Activated T-cell treated with anti-CD3 and anti-CD28 coated beads, Interleukin-2, amount 50 U/mL, for 4 hours (primary cell): ENCODE measurements at places on chromosomes 4 and X. TPM values are rescaled to one million over a fixed set of nuclear protein-coding genes. Genes with fewer than 3 reads are reported as not detected.

DNA sequence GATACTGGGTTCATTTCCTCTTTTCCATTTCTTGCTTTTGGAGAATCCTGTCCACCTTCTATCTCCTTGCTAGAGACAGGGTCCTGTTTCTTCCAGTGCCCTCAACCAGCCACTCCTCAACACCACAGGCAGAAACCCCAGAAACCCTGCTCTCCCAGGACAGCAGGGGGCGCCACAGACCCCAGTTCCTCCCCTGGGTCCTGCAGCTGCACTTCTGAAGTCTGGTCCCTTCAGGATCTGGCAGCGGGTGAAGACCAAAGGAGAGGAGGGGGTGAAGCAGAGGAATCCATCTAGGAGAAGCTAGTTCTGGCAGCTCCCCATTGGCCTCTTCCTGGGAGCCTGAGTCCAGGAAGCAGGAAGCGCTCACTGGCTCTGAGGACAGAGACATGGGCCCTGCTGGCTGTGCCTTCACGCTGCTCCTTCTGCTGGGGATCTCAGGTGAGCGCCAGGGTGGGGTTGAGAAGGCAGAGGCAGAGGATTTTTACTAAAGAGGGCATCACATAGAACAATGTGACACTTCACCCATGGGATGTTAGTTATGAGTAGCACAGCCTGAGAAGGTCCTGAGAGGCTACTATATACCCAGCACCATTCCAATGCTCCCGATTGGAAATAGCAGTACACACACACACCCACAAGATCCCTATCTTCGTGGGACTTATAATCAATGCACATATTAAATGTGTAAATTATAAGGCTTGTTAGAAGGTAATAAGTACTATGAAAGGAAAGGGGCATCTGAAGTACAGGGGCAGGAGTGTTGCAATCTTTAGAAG, at the start of gene PRSS48:
PRSS48 (plus strand) TSS at position 375 of the 776 bp plus-strand sequence; CDS start at position 387, 12 bp downstream.
- no peak for DNase-seq

GRCh38 chr4:47863486-47863885, 25.6 kb upstream of the CORIN start:
- no peak for DNase-seq

DNA sequence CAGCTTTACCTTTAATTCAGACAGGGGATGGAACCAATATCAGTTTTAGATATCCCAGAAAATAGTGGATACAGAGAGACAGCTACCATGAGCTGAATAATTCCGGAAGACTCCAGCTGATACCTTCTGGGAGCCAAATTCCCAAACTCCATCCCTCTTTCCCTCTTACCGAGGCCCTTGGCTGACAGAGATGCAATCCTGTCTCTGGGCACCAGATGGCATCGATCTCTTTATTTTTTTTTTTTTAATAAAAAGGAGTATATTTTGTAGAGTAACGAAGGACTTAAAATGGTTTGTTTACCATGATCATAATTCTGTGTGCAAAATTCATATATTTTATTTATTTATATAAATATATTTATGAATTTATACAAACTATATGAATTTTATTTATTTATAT, 31.0 kb downstream of the RAB40A start:
- DNase-seq: no peak

DNA sequence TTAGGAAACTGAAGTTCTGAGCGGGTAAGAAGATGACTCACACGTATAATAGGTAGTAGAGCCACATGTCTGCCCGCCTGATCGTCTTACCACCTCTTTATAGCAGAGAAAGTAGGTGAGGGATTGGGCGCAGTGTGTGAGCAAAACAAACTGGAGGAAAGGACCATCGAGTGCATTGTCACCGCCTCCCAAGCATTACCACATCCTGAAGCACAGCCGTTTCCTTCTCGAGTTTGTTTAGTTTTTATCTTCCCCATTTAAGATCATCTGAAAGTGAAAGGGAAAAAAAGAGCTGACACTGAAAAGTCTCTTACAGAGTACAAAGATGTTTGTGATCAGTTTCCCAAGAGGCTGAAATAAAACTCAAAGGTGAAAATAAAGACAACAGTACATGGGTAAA, 14.8 kb downstream of the PDK3 start:
- peak; percentile 59 for DNase-seq

- no peak for DNase-seq
These were observed 102.0 kb upstream of the PDLIM3 start for GRCh38 chr4:185637163-185637875.

GRCh38 chr4:157713342-157713741, 459.5 kb downstream of the GASK1B start:
- DNase-seq: no peak

DNA sequence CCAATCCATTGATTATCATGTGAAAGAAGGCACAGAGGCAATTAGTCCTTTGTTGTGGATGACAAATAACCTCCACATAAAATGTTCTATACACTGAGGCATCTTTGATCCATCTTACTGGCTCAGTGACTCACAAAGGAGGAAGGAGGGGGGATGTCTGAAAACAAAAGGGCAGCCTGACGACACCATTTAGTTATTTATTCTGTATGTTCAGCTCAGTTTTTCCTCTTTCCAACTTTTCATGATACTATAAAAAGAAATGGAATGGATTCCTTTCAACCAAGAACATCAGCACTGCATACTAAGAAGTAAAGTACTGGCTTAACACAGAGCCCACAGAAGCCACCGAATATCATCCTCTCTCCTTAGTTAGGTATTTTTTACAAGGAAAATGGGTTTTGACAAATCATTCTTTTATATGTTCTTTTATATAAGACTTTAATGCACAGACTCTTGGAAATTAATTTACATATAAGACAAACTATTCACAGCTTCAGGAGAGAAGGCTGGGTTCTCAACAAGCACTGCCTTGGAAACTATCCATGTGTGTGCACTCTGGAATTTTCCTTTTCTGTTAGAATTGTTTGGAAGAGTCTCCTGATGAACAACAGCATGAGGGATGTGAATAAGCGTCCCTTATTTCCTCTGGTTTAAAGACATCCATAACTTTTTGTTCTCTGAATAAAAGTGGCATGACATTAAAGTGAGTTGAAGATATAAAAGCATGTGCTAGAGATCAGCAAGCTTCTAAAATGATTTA, 135.6 kb downstream of the TSPAN5 start:
- no peak for DNase-seq

DNA sequence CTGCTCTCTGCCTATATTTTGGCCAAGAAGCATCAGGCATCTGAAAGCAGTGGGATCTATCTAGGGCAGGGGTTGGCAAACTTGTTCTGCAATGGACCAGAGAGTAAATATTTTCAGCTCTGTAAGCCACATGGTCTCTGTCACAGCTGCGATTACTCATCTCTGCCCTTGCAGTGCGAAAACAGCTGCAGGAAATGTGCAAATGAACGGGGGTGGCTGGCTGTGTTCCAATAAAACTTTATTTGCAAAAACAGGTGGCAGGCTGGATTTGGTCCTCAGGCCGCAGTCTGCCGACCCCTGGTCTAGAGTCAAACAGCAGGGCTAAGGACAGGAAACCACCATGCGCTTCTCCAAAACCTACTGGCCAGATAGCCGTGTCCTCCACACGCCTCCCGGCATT, 48.6 kb downstream of the ACOX3 start:
- no peak for DNase-seq

DNA sequence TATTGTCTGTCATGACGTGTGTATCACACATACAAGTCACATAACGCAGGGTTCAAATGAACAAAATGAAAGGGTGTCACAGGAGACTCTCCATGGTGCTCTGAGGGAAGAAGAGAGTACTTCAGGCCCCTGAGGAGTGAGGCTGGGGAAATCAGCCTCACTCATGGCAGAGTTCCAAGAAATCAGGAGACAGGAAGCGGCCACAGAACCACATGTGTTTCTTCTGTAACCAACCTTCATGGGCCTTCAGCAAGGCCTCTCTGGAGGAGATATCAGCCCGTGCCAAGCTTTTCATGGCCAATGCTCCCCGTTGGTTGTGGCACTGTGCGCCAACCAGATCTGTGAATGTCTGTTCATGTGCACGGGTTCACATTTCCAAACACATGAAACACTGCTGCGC, 76.0 kb downstream of the NAT8L start:
- no peak for DNase-seq

DNA sequence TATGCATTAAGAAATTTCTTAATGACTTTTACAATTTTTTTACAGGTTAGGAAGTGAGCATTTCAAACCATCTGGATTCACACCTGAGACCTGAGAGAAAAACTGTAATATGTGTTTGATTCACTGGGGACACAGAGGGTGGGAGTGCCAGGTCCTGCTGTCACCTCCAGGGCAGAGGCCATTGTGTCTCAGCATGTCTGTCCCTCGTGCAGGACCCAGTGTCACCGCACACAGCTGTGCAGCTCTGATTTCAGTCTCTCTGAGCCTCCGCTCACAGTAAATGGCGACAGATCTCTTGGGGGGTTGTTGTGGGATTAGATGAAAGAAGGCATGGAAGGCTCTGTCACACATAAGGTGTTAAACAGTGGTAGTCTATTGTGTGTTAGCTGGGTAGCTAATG, 23.0 kb upstream of the CLDN24 start:
- DNase-seq: no peak

DNA sequence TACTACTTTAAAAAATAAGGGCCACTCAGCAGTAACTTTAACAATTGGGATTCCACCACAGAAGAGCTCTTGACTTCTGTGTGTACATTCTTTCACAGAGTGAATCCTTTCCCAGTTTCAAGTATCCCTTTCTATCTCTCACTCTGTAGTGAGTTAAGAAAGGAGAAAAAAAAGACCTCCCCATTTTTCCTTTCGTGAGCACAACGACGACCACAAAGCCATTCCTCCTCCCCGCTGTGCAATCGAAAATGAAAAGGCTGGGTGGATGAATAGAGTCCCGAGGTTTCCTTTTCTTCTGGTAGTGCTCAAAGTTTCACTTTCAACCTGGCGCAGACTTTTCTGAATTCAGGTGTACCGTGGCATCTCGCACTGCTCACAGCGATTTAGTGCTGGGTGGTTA, 58.0 kb downstream of the TAB3 start:
- DNase-seq: no peak

DNA sequence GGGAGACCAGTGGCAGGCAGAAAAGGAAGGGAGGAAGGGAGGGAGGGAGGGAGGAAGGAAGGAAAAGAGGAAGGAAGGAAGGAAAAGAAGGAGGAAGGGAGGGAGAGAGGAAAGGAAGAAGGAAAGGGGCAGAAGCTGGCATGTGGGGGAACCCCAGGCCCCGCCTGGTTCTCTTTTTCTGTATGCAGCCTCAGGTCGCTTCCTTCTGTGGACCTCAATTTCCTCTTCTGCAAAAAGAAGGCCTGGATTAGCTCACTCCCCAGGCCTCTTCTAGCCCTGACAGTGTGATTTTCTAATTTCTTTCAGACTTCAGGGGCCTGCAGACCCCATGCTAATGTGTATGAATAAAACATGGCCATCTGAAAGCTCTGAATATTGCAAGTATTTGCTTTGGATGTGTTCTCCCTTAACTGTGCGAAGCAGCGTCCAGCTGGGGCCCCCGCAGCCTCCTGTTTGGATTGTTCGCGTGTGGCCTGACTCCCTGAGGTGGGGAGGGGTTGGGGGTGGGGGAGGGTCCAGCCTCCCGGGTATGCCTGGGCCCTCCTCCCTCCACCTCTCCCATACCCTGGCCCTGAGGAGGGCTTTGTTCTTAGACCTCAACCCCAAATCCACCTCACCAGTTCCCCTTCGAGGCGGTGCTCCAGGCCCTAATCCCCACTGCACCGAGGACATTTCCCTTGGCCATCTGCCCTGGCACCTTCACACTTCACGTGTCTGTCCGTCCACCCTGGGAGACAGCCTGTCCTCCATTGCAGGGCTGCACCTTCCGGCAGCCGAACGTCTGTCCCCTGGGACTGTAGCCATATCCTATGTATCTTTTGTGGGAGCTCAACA, 199.9 kb upstream of the ATP6AP2 start:
- no peak for DNase-seq

DNA sequence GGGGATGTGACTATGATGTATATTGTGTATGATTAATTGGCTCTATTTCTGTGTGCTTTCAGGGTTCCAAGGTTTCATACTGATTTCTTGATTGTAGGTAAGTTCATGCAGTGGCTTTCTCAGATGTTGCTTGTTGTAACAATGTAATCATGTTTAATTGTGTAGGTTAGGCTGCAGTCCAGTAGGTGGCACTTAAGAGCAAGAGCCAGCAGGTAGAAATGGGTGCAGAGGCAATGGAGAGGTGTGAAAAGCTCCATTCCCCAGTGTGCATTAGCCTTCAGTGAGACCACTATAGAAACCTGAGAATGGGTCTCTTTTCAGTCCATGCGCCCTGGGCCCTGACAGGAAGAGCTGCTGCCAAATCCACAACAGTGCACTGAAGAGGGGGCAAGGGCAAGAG, 28.2 kb downstream of the DCAF12L2 start:
- no peak for DNase-seq

GRCh38 chr4:101695176-101695575, 95.4 kb upstream of the BANK1 start:
- DNase-seq: no peak

DNA sequence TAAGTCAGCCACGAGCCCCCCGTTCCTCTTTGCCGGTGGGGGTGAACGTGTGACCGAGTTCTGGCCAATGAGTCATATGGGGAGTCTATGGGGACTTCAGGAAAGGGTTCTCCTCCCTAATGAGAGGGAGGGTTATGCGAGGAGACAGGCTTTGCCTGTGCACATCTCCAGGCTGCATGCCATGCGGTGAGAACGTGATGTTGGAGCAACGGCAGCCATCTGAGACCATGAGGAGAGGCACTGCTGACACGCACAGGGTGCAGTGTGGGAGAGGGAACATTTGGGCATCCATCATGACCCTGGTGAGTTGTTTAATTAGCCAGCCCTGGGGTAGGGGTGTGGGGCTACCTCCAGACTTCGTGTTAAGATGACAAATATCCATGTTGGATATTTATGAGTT, 55.8 kb downstream of the ABLIM2 start:
- no peak for DNase-seq

- no peak for DNase-seq
These were observed 138.5 kb downstream of the ARX start for GRCh38 chrX:24877288-24877664.

DNA sequence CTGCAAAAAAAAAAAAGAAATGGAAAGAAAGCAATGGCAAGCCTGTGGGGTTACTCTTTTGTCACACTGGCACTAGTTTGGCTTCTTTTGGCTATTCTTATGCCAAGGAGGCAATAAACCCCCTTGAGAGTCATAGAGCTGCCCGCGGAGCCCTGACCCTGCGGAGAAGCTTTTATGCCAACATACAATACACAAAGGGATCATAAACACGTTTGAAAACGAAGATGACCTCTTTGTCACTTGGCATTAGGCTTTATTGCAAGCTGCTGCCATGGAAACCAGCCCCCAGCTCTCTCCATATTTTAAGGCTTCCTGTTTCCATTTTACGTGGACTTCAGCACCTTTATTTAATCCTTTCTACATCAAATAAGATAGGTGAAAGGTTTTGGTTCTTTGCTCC, 7.6 kb downstream of the NEUROG2 start:
- no peak for DNase-seq

DNA sequence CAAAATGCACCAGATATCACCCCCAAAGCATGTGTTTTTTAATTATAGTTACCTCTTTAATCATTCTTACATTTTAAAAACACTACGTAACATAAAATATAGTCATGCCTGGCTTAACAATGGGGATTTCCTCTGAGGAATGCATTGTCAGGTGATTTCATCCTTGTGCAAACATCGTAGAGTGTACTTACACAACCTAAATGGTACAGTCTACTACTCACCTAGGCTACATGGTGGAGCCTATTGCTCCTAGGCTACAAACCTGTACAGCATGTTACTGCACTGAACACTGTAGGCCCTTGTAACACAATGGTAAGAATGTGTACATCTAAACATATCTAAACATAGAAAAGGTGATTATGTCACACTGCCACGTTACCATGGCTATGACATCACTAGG, 208.6 kb downstream of the SPOCK3 start:
- DNase-seq: no peak

Gene SEPTIN11
- 34.9 TPM for total RNA-seq

Gene RTL3
- not detected for total RNA-seq

Gene EGFL6
- 0.24 TPM for total RNA-seq

Gene PRKG2
- 0.05 TPM for total RNA-seq

Gene SSX3
- total RNA-seq: not detected

Gene ABCB7
- total RNA-seq: 27.7 TPM
